ENCODE measurements at places on chromosomes 3 and 15.

- DNase-seq, result no peak
Measured at GRCh38 chr3:42079701-42080452, 11.3 kb upstream of the TRAK1 start.

DNA sequence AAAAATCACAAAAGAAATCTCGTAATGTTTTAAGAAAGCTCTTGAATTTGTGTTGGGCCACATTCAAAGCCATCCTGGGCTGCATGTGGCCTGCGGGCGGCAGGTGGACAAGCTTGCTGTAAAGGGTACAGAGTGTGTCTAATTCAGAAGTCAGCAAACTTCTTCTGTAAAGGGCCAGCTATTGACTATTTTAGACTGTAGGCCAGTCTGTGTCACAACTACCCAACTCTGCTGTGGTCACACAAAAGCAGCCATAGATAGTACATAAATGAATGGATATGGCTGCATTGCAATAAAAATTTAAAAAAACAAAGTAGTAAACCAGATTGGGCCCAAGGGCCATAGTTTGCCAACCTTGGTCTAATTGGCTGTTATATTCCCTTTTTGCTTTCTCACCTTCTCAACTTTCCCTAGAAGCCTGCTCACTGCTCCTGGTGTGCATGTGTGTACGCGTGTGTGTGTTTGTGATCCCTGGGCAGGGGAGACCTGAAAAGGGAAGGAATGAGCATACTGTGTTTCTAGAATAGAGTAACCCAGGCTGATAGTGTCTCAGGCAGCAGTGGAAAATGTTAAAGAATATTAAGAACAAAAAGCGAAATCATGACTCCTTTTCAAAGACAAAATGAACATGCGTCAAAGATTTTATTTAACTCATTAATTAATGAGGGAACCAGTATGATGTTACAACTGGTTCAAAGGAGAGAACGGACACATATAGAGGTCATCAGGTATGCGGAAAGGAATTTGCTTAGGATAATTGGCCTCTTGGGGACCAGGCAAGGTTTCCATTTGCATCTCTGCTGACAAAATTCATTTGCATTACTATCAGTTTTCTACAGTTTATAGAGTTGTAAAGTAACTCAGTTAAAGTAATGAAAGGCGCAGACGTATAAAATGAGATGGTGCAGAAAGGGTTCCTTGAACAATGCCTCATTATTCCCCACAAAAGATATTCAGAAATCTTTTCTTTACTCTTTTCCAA lies 248.0 kb downstream of the THSD4 start:
- no peak for DNase-seq

DNA sequence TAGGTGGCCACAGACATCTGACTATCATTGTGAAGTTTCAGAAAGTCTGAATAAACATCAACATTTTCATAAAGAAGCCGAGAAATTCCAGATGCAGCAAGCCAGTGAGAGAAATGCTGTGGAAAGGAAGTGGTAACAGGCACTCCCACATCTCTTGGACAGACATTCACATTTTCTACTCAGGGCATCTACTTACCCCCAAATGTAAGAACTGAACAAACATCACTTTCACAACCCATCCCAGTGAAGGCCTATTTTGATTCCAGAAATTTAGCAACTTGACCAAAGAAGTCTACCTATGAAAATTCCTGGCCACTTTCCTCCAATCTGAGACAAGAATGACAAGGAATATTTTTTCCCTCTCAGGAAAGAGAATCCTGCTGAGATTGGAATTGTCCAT lies 224.8 kb upstream of the DCBLD2 start:
- no peak for DNase-seq

- no peak for DNase-seq
Measured at GRCh38 chr3:66785191-66785909, 212.8 kb upstream of the KBTBD8 start.

DNA sequence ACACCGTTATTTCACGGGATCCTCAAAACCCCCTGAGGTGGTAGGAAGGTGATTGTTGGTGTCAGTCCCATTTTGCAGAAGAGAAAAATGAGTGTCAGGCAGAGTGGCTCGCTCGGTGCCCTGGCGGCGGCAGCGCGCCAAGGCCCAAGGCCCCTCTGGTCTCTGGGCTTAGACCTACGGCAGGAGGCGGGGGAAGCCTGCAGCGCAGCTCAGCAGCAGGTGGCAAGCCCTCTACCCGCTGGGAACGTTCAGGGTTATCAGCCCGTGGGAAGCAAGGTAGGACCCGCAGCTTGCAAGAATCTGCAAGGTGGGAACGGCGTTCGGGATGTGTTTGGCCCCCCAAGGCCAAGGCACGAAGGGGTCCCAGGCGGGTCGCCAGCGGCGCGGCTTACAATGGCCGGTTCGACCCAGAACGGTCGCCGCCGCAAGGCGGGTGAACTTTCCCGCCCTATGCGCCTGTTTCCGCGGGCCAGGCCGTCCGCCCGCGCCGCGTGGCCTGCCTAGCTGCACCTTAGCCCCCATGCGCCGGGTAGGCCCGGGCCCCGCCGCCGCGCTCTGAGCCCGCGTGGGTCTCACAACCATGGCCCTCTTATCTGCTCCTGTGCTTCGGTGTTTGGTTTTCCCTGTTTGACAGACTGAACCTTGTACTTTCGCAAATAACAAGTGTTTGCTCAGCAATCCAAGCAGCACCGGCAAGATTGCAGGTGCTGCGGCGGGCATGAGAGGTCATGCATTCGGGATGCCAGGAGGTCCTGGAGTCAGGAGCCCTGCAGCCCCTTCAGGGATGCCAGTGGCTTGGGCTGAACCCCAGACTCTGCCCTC lies 39.7 kb downstream of the CCNL1 start:
- no peak for DNase-seq

GRCh38 chr3:127005864-127006500 lies 23.1 kb downstream of the PLXNA1 start:
- no peak for DNase-seq

GRCh38 chr15:92663250-92663951 lies 7.8 kb upstream of the FAM174B start:
- peak; percentile 30 for DNase-seq

GRCh38 chr15:48631176-48631770 lies 14.2 kb downstream of the FBN1 start:
- no peak for DNase-seq

DNA sequence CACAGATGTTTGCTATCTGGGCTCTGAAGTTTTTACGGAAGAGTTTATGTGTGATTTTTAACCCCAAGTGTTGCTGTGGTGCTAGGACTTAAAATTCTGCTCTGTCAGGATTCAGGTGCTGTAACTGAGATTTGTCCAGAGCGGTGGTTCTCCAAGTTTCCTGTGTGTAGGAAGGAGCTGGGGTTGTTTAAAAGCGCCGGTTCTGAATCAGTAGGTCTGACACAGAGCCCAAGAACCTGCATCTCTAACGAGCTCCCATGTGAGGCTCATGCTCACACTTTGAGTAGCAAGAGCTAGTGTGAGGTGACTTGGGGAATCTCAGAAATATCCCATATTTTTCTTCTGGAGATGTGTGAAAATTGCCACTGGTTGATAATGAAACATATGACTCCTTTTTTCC lies 325.5 kb downstream of the SATB1 start:
- peak; percentile 10 for DNase-seq

DNA sequence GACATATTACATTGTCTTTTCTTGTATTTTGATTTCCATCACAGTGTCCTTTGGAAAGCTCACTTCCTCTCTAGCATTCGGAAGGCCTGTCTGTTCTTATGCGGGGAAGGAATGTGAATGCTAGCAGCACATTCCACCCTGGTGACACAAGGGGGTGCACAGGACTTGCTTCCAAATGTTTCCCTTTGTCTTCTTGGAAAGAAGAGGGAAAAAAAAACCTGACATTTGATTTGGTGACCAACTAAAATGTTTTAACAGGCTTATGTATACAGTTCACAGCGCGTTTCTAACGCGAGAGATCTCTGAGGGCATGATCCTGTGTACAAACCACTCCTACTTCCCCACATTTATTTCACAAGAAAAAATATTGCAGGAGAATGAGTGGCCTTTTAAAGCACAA lies 107.6 kb upstream of the FXR1 start:
- no peak for DNase-seq

DNA sequence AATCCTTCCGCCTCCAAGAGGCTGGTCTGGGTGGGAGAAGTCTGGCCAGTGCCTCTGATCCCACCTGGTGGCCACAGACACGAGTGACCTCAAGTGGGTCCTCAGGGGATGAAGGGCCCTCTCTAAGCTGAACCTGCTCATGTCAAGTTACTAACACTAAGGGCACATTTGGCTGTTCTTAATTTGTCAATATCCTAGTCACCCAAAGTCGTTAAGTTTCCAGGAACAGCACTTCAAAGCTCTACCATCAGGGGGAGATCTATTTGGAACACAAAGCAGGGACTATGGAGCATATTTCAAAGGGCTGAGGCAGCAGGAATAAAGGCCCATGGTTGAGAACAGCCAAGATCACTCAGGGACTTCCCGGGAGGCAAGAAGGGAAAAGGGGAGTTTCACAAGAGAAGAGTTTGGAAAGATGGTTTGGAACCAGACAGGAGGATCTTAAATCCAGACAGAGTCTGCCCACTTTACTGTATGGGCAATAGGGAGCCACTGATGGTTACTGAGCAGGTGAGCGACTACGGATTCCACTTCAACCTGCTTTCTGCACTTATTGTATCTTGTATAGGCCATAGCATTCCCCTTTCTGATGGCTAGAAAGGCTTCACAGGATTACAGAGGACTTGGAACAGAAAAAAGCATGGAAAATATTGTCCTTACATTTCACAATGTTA lies 13.7 kb downstream of the OXTR start:
- DNase-seq, result no peak

DNA sequence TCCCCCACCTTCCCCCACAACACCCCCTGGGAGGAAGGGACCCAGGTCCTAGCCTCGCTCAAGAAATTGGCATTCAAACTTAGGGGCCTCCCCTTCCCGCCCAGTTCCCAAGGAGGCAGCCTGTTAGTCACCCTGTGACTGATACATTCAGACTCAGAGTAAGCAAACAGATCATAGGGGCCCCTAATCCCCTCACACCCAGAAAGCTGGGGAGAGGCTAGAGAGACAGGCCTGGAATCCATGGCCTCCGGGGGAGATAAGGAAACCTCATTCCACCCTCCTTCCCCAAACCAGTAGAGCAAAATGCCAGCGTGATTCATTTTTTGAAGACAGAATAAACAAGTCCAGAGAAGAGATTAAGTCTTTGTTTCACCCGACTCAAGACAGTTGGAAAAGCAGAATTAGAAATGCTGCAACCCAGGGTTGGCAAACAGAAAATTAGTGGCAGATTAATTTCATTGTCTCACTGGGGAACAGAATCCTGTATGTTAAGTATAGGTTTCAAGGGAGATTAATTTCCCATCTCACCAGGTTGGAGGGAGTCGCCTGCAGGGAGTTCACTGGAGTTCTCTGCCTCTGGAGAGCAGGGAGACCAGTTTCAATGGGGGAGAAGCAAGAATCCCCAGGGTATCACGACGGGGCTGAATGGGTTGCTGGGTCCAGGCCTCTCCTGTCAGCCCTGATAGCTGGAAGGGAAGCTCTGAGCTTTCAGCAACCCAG lies 268.3 kb downstream of the UACA start:
- DNase-seq, result peak; percentile 52

DNA sequence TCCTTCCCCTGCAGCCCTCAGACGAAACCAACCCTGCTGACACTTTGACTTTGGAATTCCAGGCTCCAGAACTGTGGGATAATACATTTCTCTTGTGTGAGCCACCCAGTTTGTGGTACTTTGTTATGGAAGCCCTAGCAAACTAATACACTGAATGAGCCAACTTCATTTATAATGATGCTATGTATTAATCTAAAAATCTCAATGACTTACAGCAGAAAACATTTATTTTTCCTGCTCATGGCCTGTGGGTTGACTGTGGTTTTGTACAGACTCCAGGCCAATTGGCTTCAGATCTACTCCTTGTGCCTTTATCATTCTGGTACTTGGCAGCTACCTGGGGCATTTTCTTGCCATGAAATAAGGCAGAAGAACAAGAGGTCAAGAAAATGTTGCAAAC lies 152.4 kb downstream of the EBLN2 start:
- DNase-seq, result no peak

DNA sequence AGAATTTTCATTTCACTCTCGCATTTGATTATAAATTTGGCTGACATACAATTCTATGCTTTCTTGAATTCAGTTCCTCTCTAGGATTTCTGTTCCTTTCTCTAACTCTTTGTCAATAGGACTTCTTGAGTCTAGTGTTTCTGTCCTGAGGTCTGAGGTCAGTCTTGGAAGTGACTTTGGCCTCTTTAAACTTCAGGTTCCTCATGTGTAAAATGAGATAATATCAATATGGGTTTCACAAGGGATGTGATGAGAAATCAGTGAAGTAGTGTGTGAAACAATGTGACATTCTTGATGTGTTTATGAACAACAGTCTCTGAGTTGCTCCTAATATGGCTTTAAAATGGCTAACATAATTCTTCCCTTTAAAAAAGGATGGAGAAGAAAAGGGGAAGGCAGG lies 92.2 kb downstream of the SV2B start:
- DNase-seq, result no peak

DNA sequence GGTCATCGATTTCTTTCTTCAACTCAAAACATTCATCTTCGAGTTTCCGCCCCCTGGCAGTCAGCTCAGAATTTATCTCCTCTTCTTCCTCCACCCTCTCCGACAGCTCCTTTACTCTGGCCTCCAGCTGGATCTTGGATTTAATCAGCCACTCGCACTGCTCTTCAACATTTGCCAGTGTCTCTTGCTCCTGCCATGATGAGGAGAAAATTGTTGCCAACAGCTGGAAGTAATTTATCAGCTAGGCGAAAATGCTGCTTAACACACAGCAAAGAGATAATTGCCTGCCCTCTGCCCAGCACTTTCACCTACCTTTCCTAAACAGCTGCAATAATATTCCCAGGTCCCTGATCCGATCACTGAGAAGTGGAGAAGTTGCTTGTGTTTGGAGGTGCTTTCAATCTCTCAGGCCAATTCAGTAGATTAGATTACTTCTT lies 69.3 kb downstream of the MYH15 start:
- DNase-seq, result no peak

- DNase-seq, result no peak
Measured at GRCh38 chr15:70280781-70281180, 183.1 kb upstream of the TLE3 start.

- no peak for DNase-seq
Measured at GRCh38 chr15:73948982-73949381, 22.7 kb downstream of the LOXL1 start.

Data from stimulated activated CD4-positive, alpha-beta T cell treated with anti-CD3 and anti-CD28 coated beads, Interleukin-2, amount 100 ng/mL, for 24 hours (primary cell).